Astrocyte of the spinal cord (primary cell): ENCODE measurements at places on chromosomes 6 and 20.

GRCh38 chr6:149084808-149085556 is 232.5 kb upstream of the TAB2 start:
- no peak for DNase-seq

GRCh38 chr20:36728986-36729385 is 16.9 kb downstream of the NDRG3 start:
- DNase-seq, result peak; percentile 13

- no peak for DNase-seq
Measured at GRCh38 chr6:107849325-107849724, 25.2 kb upstream of the SCML4 start.

- no peak for DNase-seq
Measured at GRCh38 chr20:49766979-49767521, 45.6 kb upstream of the SLC9A8 start.

DNA sequence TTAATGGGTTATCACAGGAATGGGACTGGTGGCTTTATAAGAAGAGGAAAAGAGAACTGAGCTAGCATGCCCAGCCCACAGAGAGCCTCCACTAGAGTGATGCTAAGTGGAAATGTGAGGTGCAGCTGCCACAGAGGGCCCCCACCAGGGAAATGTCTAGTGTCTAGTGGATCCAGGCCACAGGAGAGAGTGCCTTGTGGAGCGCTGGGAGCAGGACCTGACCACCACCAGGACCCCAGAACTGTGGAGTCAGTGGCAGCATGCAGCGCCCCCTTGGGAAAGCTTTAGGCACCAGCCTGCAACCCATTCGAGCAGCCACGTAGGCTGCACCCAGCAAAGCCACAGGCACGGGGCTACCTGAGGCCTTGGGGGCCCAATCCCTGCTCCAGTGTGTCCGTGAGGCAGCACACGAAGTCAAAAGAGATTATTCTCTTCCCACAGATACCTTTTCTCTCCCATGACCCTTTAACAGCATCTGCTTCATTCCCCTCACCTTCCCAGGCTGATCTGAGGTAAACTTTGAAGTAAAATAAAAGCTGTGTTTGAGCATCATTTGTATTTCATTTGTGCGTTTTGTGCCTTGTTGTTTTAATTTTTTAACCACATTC is 4.4 kb downstream of the HLA-E start:
- DNase-seq, result no peak

DNA sequence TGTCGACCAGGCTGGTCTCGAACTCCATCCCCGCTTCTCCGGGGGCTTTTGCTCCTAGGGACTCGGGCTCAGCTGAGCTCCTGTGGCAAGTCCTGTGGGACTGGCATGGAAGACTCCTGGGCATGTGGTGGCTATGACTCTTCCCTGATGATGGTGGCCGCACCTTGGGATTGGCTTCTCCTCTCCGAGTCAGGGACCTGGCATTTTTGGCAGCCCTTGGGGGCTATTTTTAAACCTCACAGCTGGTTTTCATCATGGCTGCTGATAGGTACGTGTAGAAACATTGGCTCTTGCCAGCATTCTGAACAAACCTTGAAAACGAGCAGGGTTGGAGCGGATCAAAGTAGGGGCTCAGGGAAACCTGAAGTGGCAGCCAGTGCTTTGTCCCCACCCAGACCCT is 54.1 kb downstream of the RBM38 start:
- peak; percentile 9 for DNase-seq

DNA sequence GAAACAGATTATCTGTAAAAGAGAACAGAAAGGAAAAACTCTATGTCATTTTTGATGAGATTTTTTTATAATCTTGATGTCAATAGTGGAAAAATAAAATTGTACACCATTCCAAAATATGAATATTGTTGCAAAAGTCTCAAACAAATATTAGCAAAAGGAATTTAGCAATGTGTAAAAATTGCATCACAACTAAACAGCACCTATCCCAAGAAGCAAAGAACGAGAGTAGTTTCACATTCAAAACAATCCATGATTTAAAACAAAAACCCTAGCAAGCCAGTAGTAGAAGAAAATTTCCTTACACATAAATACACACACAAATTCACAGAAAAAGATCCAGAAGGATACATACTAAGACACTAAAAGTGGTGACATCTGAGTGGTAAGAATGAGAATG is 38.4 kb downstream of the LCA5 start:
- no peak for DNase-seq

GRCh38 chr6:166305562-166306117 is 2.6 kb downstream of the PRR18 start:
- no peak for DNase-seq

- DNase-seq, result no peak
Measured at GRCh38 chr6:56582236-56582635, 60.5 kb downstream of the DST start.

- peak; percentile 93 for DNase-seq
Measured at GRCh38 chr6:113690281-113691259, 166.6 kb upstream of the MARCKS start.

- no peak for DNase-seq
Measured at GRCh38 chr20:64140956-64141355, 23.3 kb upstream of the MYT1 start.

- no peak for DNase-seq
Measured at GRCh38 chr20:63127700-63128364, 88.1 kb downstream of the YTHDF1 start.

DNA sequence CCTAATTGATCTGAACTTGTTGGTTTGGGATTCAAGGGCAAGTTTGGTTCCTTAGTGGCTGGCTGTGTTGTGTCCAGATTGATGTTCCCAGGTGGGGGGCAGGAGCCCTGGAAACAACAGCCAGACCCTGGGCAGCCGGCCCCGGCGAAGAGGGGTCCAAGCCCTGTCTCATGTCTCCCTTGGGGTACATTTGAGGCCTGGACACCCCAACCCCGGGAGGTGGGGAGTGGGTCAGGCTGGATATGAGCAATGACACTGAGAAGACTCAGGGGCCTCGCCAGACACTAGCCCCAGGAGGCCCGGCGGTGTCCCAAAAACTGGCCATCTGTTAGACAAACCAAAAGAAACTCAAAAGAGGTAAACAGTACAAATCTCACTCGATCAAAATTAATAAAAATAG is 79.6 kb downstream of the YTHDF1 start:
- no peak for DNase-seq

DNA sequence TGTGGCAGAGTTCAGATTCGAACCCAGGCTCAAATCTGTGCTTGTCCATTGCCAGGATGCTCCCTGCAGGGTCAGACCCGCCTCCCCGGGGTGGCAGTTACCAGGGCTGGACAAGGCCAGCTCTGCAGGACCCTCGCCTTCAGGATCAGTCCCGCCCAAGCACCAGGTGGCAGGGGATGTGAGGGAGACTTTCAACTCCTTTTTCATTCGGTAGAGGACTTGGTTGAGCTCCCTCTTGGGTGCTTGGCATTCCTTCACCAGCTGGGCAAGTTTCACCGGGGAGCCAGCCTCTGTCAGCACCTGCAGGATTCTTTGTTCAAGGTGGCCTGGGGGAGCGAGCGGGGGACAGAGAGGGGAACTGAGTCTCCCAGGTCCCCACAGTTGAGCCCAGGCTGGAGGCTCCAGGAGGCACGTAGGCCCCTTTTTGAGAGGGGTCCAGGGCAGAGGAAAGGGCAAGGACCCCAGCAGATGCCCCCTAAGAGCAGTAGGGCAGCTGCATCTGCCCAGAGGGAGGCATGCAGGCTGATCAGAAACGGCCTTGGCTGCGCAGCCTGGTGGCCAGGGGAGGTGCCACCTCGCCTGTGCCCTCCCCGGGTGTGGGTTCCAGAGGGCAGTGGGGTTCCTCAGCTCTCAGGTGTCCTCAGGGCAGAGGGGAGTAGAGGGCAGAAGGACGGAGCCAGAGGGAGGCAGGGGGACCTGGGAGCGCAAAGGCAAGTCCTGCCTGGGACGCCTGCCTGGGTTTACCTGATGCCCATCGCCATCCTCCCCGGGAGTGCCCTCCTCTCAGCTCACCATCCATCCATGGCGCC is 3.9 kb downstream of the ZBP1 start:
- no peak for DNase-seq
